ENCODE measurements at places on chromosomes 11 and 22.
A peak's percentile ranks its signal among the peaks of the same experiment; 100 is the strongest.

GRCh38 chr22:41177040-41177621, 28.0 kb upstream of the L3MBTL2 start:
- no peak for DNase-seq

GRCh38 chr11:123054301-123055065, 7.5 kb downstream of the HSPA8 start:
- no peak for DNase-seq

DNA sequence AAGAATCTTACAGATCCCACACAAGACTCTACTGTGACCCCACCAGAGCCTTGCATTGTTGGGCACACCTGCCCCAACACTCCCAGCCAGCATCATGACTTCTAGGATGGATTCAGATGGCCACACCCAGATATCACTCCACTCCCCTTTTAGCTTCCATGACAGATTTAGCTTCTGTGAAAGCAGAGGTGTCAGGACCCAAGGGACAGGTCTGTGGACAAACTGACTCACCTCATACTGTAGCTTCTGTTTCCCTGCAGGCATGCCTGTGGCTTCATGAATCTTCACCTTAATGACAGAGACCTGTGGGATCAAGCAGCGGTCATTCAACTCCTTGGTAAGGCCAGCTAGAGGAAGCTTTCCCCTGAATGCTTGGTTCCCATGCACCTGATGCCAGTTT, 8.5 kb upstream of the TBC1D10A start:
- DNase-seq, result no peak

GRCh38 chr22:30668386-30668710, 673 bp upstream of the DUSP18 start:
- DNase-seq, result no peak

DNA sequence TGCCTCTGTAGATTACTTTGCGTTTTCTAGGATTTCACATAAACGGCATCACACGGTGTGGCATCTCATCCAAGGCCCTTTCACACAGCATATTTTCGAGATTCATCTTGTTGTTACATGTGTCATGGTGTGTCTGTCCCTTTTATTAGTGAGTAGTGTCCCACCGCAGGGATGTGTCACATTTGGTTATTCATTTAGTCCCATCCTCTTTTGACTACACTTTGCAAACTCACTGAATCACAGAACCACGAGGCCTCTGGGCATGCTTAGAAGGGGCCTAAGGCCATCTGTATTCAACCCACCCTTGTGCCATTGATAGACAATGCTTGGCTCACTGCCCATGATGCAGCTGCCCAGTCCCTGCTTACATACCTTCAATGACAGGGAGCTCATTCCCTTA, 4.2 kb upstream of the RAC2 start:
- no peak for DNase-seq

DNA sequence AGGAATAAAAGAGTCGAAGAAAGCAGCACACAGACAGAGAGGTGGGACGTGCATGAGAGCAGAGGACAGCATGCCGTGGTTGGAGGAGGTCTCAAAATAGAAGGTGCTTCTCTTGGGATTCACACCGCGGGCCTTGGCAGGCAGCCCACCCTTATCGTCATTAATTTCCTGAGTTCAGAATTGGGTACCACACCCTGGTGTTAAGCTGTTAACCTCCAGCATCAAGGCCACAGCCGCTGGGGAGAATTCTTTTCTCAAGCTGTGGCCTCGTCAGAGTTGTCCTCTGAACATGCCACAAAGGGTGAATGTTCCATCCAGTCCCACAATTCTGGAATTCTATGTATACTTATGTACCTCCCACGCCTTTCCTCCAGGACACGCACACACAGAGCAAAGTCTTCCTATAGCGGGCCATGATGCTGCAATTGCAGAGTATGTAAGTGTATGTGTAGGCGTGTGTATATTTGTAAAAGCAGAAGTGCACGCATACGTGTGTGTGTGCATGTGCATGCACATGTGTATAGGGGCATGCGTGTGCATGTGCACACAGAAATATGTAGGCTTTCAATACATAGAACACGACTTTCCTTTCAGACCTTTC, 39.0 kb downstream of the ADAMTS8 start:
- no peak for DNase-seq

GRCh38 chr22:50399751-50400331, 56.7 kb downstream of the PPP6R2 start:
- peak; percentile 1 for DNase-seq
